ENCODE measurements at places on chromosomes 12 and 14. TPM values are rescaled to one million over a fixed set of nuclear protein-coding genes. Genes with fewer than 3 reads are reported as not detected.

The SLC6A15 gene
- 4.0 TPM for total RNA-seq

The HOXC6 gene
- not detected for total RNA-seq

The KIF5A gene
- 0.67 TPM for total RNA-seq

The TDRD9 gene
- total RNA-seq = 48.7 TPM

The KRT82 gene
- total RNA-seq = not detected

The SOAT2 gene
- total RNA-seq = not detected

The KLRC4 gene
- total RNA-seq = not detected

The ADCY4 gene
- total RNA-seq = 54.5 TPM

The MANSC1 gene
- total RNA-seq = 59.0 TPM

The GLIPR1L2 gene
- total RNA-seq = 6.5 TPM

The SLC25A47 gene
- not detected for total RNA-seq

The CELA1 gene
- total RNA-seq = not detected

The STAB2 gene
- 0.27 TPM for total RNA-seq

The DNAI7 gene
- 5.4 TPM for total RNA-seq

The ORAI1 gene
- 27.1 TPM for total RNA-seq

The RDH12 gene
- 0.22 TPM for total RNA-seq

The SLC5A8 gene
- 114 TPM for total RNA-seq

The AQP2 gene
- not detected for total RNA-seq

The EXOC3L4 gene
- total RNA-seq = 0.78 TPM

The DDX51 gene
- 15.6 TPM for total RNA-seq

The KRT78 gene
- total RNA-seq = not detected

The ITGA7 gene
- 8.6 TPM for total RNA-seq

The FSCB gene
- 1.5 TPM for total RNA-seq

The NOXRED1 gene
- total RNA-seq = not detected

The RAB15 gene
- total RNA-seq = 6.5 TPM

The PTCSC3 gene
- total RNA-seq = 20.6 TPM

The IGF1 gene
- 74.0 TPM for total RNA-seq

The KERA gene
- not detected for total RNA-seq

Data from thyroid gland (tissue), 4 donors.